ENCODE measurements at places on chromosomes 3 and 15.

- DNase-seq, result no peak
Measured at GRCh38 chr3:46184469-46184868, 23.6 kb downstream of the CCR1 start.

DNA sequence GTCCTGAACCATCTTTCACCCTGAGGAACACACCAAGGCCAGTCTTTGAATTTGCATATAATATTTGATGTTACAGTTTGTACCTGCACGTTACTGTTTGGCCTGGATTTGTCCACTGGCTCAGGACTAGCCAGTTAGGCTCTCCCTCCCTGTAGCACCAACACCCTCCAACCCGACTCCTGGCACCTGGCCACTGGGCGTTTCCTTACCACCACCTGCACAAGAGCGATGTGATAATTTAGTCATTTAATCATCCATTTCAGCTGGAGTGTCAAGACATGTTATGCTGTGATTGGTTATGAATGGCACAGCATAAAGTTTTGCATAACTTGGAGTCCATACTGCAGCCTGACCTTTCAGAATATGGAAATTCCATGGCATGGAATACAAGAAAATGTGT is 242.4 kb downstream of the KCNMB2 start:
- DNase-seq, result no peak

DNA sequence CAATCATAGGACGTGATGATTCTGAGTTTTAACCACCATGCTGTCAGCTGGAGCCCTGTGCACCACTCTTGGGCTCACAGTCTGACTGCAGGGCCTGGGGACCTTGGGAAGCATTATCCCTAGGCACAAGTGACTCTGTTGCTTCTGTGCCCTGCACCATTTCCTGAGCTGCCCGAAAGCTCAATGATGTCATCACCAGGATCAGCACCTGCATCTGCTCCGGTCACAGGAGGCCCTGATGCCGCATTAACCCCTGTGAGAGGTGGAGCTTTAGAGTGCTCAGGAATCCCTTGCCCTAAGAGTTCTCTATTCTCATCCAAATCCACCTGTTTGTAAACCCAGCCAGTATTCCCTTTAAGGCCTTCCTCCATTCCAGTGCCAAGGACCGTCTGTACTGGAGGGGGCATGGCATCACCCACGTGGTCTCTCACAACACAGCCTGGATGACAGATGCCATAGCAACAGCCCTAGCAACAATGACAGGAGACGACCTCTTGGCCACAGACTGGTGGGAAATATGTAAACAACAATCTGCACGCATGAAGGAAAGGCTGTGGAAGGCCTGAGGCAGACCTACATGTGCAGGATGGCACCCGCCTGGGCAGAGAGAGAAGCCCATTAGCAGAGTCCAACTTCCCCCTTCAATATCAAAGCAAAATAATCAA is 37.9 kb downstream of the NTRK3 start:
- no peak for DNase-seq

- DNase-seq, result no peak
Measured at GRCh38 chr3:184306341-184306972, 7.4 kb downstream of the PSMD2 start.

- no peak for DNase-seq
Measured at GRCh38 chr15:88080616-88081015, 175.9 kb downstream of the NTRK3 start.

Data from SJSA1 (cell line).